Neural crest cell (in vitro differentiated cells): ENCODE measurements at places on chromosomes 5 and 9. TPM values are rescaled to one million over a fixed set of nuclear protein-coding genes. Genes with fewer than 3 reads are reported as not detected.

CDC25C gene
- 22.5 and 22.7 TPM in 2 replicates for total RNA-seq

FAM151B gene
- 1.9 and 2.0 TPM in 2 replicates for total RNA-seq

SLC1A3 gene
- 24.4 and 26.5 TPM in 2 replicates for total RNA-seq

C9orf43 gene
- total RNA-seq: 0.68 and 0.77 TPM in 2 replicates

UNC13B gene
- total RNA-seq: 56.9 and 58.0 TPM in 2 replicates

RAI14 gene
- total RNA-seq: 82.7 and 92.7 TPM in 2 replicates

AJM1 gene
- 2.8 and 3.3 TPM in 2 replicates for total RNA-seq

DNA sequence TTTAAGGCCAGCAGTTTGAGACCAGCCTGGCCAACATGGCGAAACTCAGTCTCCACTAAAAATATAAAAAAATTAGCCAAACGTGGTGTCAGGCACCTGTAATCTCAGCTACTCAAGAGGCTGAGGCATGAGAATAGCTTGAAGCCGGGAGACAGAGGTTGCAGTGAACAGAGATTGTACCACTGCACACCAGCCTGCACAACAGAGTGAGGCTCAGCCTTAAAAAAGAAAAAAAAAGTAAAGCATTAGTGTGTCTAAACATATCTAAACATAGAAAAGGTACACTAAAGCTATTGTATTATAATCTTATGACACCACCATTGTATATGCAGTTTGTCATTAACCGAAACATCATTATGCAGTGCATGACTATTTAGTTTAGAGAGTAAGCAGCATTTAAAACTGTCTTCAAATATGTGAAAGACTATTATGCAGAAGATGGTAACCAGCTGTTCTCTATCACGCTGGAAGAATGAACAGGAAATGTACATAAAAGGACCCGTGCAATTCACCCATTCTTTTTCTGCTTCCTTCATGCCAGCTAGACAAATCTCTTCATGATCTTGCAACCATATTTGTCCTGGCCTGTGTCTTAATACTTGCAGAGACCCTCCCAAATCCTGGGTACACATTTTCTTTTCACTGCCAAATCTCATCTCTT is 58.6 kb downstream of the ITGA1 start:
- H3K27ac ChIP-seq: no peak overlapping the region
- no peaks in the 10 kb centered on the region for H3K36me3 ChIP-seq
- no peak for DNase-seq
- H3K4me1 ChIP-seq: peaks cover 7% of the 10 kb centered on the region

- peaks cover 56% of the 10 kb centered on the region for H3K27me3 ChIP-seq
- H3K4me1 ChIP-seq: no peaks in the 10 kb centered on the region
- H3K4me3 ChIP-seq: no peak overlapping the region
- H3K36me3 ChIP-seq: no peaks in the 10 kb centered on the region
Observed at GRCh38 chr5:77569409-77569808, 69.1 kb downstream of the OTP start.

DNA sequence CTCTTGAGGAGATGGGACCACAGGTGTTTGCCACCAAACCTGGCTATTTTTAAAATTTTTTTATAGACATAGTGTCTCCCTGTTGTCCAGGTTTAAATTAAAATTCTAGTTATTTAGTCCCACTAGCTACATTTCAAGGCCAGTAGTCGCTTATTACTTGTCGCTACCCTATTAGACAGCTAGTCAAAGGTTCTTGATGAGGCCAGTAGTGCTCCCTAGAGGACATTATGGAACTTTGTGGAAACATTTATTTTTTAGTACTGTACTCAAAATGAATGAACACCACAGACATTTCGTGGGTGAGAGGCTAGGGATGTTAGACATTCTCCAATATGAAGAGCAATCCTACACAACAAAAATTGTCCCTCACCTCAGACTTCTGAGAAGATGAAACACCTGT is 14.4 kb upstream of the GRXCR2 start:
- H3K27ac ChIP-seq: no peak overlapping the region
- H3K27me3 ChIP-seq: no peaks in the 10 kb centered on the region
- no peak overlapping the region for H3K4me3 ChIP-seq
- peaks cover 10% of the 10 kb centered on the region for H3K36me3 ChIP-seq
- no peak for DNase-seq

- no peaks in the 10 kb centered on the region for H3K36me3 ChIP-seq
- no peak overlapping the region for H3K4me3 ChIP-seq
- no peak overlapping the region for H3K27ac ChIP-seq
- H3K4me1 ChIP-seq: no peaks in the 10 kb centered on the region
- no peak for DNase-seq
Observed at GRCh38 chr5:34531751-34532360, 124.3 kb upstream of the RAI14 start.

DNA sequence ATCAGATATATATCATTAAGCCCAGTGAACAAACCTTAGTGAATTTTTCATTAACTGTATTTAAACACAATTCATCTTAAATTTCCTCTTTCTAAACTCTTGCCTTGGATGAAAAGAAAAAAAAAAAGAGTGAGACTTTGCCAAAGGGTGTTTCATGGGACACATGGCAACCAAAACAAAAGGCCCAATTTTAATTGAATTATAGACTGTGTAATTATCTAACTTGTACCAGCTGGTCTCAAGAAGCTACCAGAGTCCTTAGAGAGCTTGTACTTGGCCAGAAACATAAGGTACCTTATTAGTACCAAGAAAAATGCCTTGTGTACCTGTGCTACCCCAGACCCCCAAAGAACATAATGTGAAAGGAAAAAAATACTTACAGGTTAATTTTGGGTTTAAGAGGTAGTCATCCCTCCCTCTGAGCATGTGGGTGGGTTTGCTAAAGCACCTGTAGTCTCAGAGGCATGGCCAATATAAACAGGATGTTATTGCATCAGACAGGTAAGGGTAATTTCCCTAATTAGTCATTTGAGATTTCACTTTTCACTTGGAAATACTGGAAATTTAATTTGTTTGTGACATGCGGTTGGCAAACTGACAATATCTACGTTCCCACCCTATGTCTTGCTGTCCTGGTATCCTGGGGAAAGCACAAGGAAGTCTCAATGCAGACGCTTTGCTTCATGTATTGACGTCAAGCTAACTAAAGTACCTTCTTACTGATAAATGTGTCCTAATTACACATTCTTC is 90.1 kb downstream of the SNCAIP start:
- no peak overlapping the region for H3K27ac ChIP-seq
- H3K4me1 ChIP-seq: peaks cover 16% of the 10 kb centered on the region
- no peaks in the 10 kb centered on the region for H3K27me3 ChIP-seq
- no peak for DNase-seq
- H3K4me3 ChIP-seq: no peak overlapping the region
- no peaks in the 10 kb centered on the region for H3K36me3 ChIP-seq

DNA sequence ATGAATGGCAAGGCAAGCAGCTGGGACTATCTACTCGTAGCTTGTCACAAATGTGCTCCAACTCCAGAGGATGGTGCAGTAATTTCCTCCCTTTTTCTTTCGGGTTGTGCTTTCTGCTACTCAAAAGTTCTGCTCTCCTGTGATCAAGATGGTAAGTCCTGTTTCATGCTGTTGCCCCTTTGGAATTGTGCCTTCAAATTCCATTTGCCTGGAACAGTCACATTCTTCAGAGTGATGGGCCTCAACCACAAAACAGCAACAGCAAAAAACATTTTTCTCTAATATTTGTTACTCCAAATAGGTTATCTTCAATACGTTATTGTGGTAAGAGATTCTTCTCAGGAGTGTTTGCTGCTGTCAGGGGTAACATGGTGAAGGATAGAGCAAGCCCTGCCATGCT is 209.3 kb downstream of the PALM2AKAP2 start:
- no peak overlapping the region for H3K4me3 ChIP-seq
- no peaks in the 10 kb centered on the region for H3K27me3 ChIP-seq
- DNase-seq: no peak
- H3K36me3 ChIP-seq: peaks cover 4% of the 10 kb centered on the region

- peaks cover 5% of the 10 kb centered on the region for H3K36me3 ChIP-seq
- no peaks in the 10 kb centered on the region for H3K27me3 ChIP-seq
- H3K4me1 ChIP-seq: peaks cover 9% of the 10 kb centered on the region
- no peak overlapping the region for H3K4me3 ChIP-seq
Observed at GRCh38 chr5:16500024-16500423, 34.4 kb upstream of the ZNF622 start.

DNA sequence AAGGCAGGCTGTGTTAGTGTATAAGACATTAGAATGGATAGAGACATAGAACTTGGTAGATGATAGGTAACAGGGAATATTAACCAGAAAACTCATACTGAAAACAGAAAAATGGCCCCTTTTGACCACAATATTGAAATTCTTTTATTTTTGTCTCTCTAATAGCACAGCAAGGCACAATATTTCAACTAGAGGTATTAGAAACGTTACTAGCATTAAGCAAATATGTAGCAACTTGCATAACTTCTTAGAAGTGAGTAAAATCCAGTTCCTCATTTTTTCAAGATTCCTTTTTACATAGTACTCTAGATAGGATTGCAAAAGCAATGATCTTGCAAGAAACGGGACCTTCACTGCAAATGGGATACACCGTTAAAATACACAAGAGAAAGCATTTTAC is 102.7 kb upstream of the VCAN start:
- no peak overlapping the region for H3K27ac ChIP-seq
- DNase-seq: no peak
- H3K4me1 ChIP-seq: peaks cover 25% of the 10 kb centered on the region
- no peaks in the 10 kb centered on the region for H3K36me3 ChIP-seq
- H3K4me3 ChIP-seq: no peak overlapping the region

DNA sequence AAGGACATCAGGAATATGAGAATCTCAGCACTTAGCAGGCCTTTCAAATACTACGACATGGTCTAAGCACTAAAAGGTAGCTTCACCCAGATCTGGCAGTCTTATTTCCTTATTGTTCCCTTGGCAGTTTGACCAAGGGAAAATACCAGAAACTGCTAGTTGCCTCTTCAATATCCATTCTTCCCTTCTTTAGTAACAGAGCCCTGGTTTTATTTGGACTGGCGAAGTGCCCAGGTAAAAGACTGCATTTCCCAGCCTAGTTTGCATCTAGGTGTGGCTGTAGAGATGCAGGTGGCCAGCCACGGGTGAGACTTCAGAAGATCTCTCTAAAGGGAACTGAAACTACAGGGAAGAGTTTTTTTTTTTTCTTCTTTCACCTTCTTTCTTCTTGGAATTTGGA is 21.6 kb downstream of the DMRT2 start:
- no peak overlapping the region for H3K4me3 ChIP-seq
- no peak for DNase-seq
- no peaks in the 10 kb centered on the region for H3K4me1 ChIP-seq
- H3K27ac ChIP-seq: no peak overlapping the region
- peaks cover 2% of the 10 kb centered on the region for H3K36me3 ChIP-seq

- H3K4me3 ChIP-seq: no peak overlapping the region
- no peak for DNase-seq
- H3K27me3 ChIP-seq: peaks cover 15% of the 10 kb centered on the region
- H3K36me3 ChIP-seq: no peaks in the 10 kb centered on the region
- H3K4me1 ChIP-seq: no peaks in the 10 kb centered on the region
Observed at GRCh38 chr9:110214586-110215355, 6.8 kb upstream of the C9orf152 start.

- no peak overlapping the region for H3K27ac ChIP-seq
- H3K27me3 ChIP-seq: no peaks in the 10 kb centered on the region
- DNase-seq: no peak
- no peak overlapping the region for H3K4me3 ChIP-seq
- H3K36me3 ChIP-seq: no peaks in the 10 kb centered on the region
Observed at GRCh38 chr5:143140492-143141203, 262.8 kb downstream of the NR3C1 start.

GRCh38 chr9:99811598-99812383 is 9.9 kb upstream of the NR4A3 start:
- H3K27ac ChIP-seq: peak overlapping the region; percentile 36
- no peaks in the 10 kb centered on the region for H3K36me3 ChIP-seq
- H3K4me3 ChIP-seq: no peak overlapping the region
- H3K4me1 ChIP-seq: no peaks in the 10 kb centered on the region

- H3K4me3 ChIP-seq: no peak overlapping the region
- no peak for DNase-seq
- no peaks in the 10 kb centered on the region for H3K27me3 ChIP-seq
- H3K36me3 ChIP-seq: no peaks in the 10 kb centered on the region
- no peak overlapping the region for H3K27ac ChIP-seq
Observed at GRCh38 chr9:109966643-109967368, 186.8 kb downstream of the PALM2AKAP2 start.

DNA sequence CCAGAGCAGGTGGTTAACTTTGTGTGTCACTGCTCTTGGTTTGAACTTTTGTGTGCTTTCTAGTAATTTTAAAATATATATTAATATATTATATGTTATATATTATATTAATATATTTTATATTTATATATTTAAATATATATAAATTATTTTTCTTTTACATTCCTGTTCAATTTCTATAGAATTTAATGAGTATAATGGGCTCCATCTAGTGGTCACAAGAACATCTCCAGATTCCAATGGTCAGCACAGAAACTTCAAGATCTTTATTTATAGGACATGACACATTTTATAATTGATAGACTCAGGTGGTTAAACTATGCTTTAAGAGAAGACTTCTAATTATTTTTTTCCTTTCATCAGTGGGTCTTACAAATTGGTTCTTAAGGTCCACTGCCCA is 39.1 kb downstream of the COL23A1 start:
- no peak for DNase-seq
- H3K36me3 ChIP-seq: peaks cover 4% of the 10 kb centered on the region
- no peak overlapping the region for H3K27ac ChIP-seq
- no peak overlapping the region for H3K4me3 ChIP-seq

DNA sequence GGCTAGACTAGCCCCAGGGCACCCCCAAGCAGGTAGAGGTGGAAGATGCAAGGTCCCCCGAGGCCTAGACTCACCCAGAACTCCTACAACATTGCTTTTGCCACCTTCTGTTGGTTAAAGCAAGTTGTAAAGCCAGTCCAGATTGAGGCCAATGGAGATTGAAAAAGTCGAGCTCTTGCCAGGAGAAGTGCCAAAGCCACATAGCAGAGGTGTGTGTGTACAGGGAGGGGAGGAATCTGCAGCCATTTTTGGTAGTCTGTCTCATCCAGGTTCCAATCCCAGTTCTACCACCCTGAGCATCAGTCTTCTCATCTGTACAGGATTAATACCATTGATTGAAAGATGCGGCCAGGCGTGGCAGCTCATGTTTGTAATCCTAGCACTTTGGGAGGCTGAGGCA is 12.3 kb upstream of the URM1 start:
- H3K4me1 ChIP-seq: peaks cover 25% of the 10 kb centered on the region
- no peaks in the 10 kb centered on the region for H3K27me3 ChIP-seq
- H3K27ac ChIP-seq: no peak overlapping the region
- no peak overlapping the region for H3K4me3 ChIP-seq
- DNase-seq: no peak
- H3K36me3 ChIP-seq: peaks cover 6% of the 10 kb centered on the region

DNA sequence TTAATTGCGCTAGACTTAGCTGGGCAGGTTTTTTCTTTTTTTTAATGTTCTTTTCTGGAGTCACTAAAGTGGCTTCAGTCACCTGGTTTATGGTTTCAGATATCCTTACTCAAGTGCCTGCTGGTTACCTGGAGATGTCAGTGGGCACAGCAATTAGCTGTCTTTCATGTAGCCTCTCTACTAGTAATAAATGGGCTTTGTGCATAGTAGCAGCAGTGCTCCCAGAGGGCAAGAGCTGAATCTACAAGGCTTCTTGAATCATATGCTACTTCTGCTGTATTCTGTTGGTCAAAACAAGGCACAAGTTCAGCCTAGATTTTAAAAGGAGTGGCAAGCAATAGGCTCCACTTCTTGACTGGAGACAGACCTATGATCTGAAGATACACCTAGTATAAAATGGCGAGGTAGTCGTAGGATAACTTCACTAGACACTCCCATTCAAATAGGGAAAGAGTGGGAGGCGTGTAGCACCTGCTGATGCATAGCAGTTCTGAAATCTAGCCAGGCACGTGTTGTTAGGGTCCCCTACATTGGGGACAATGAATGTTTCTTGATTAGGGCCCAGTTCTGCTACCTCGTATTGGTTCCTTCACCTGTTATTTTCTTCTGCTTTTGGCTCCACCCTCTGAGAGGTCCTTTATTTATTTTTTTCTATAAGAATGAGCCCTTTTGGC is 7.0 kb downstream of the SCAMP1 start:
- no peaks in the 10 kb centered on the region for H3K27me3 ChIP-seq
- peaks cover 5% of the 10 kb centered on the region for H3K4me1 ChIP-seq
- H3K4me3 ChIP-seq: no peak overlapping the region
